ENCODE measurements at places on chromosomes 7 and 10. TPM values are rescaled to one million over a fixed set of nuclear protein-coding genes. Genes with fewer than 3 reads are reported as not detected.

- DNase-seq: peak; percentile 61
Observed at GRCh38 chr10:88991161-88991898, 732 bp downstream of the FAS start.

- no peak for DNase-seq
Observed at GRCh38 chr10:74079028-74079935, 71.3 kb downstream of the AP3M1 start.

GRCh38 chr10:130215931-130216231, 79.7 kb downstream of the GLRX3 start:
- no peak for DNase-seq

DNA sequence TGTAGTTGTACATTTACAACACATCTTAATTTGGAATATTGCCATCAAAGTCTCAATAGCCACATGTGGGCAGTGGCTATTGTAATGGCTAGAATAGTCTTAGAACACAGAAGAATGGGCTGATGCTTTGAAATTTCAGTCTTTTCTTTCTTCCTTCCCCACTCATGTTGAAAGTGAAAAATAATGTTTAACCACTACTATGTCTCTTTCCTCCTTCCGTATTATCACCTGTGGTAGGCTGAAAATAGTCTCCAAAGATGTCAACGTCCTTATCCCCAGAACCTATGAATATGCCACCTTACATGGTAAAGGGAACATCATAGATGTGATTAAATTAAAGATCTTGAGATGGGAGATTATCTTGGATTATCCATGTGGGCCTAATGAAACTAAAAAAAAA, 154.0 kb downstream of the SUGCT start:
- DNase-seq: no peak

DNA sequence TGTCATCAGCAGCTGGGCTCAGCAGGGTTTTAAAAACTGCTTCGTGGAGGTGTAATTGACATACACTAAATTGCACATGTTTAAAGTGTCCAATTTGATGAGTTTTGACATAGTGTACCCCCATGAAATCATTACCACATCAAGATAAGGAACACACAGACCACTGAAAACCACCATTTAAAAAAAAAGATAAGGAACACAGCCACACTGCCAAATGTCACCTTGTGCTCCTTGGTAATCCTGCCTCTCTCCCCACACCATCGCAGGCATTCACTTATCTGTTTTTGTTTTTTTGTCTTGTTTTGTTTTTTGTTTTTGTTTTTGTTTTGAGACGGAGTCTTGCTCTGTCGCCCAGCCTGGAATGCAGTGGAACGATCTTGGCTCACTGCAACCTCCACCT, 75.0 kb downstream of the NEURL1 start:
- DNase-seq: no peak

SAMD9 gene
- 24.4 TPM for total RNA-seq

NAT16 gene
- total RNA-seq: not detected

DNA sequence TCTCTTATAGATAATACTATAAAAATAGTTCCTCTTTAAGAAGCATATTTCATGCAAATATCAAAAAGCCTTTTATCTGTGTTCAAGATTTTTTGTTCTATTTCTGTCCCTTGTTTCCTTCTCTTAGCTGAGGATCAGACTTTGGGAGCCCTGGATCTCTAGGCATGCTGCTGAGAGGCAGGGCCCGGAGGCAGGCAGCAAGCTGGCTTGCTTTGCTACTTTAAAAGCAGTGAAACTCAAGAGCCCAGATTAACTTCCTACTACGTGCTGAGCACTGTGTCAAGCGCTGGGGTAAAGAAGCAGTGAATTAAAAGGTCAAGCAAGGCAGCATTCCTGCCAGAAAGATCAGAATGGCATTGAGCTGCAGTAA, 31.0 kb upstream of the ARID5B start:
- DNase-seq: no peak

GRCh38 chr10:127064474-127064873, 131.9 kb downstream of the INSYN2A start:
- no peak for DNase-seq

PLAU gene
- 13.4 TPM for total RNA-seq

DNA sequence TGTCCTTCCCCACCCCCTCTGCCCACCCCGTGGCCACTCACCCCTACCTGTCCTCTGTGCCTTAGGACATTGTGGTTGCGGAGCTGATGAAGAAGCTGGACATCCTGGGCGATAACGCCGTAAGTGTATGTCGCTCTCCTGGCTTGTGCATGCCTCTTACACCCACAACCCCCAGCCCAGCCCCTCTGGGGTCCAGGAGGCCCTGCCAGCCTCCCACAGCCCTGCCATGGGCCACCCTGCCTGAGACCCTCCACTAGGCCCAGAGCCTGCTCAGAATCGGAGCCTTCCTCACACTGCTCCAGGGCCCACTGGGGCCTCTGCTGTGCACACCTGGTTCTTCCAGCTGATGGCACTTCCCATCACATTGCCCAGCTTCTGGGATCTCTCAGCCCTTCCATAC, 36.8 kb upstream of the DPYSL4 start:
- DNase-seq: no peak

CYP2C19 gene
- total RNA-seq: not detected

GRCh38 chr10:78806681-78807221, 262.0 kb upstream of the ZMIZ1 start:
- DNase-seq: no peak

C10orf53 gene
- total RNA-seq: not detected

GRCh38 chr7:100360135-100360854, 2.4 kb downstream of the PILRB start:
- no peak for DNase-seq

DNA sequence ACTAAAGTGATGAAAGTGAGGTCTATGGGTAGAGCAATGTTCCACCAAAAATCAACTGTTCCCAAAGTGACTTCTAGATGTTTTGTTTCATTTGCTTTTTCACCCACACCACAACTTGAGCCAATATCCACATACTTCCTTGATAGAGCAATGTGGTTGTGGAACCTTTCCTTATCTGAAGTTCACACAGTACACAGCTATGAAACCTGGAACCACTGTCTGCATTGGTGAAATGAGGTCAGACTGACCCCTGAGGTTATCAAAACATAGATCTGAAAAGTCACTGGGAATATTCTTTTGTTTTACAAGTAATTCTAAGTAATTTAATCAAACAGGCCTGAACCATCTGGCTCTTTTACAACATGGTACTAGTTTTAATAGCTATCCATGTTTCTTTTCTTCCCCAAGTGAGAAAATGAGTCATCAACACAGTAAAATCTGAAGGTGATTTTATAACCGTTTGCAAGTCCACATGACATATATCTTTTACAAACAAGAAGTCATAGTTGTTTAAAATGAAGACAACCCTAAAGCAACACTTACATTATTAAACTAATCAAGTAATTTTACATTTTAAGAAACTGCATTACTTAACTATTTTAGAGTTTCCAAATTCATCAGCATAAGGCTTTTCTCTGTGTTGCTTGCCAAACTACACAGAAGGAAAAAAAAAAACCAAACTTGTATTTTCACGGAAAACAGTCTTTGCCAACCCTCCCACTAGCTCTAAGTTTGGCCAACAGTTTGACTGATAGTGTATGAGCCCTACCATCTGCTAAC, 80.3 kb downstream of the LRRC17 start:
- DNase-seq: peak; percentile 99

LRRC18 gene
- not detected for total RNA-seq

FZD8 gene
- 25.6 TPM for total RNA-seq

HTR5A gene
- total RNA-seq: not detected

DNA sequence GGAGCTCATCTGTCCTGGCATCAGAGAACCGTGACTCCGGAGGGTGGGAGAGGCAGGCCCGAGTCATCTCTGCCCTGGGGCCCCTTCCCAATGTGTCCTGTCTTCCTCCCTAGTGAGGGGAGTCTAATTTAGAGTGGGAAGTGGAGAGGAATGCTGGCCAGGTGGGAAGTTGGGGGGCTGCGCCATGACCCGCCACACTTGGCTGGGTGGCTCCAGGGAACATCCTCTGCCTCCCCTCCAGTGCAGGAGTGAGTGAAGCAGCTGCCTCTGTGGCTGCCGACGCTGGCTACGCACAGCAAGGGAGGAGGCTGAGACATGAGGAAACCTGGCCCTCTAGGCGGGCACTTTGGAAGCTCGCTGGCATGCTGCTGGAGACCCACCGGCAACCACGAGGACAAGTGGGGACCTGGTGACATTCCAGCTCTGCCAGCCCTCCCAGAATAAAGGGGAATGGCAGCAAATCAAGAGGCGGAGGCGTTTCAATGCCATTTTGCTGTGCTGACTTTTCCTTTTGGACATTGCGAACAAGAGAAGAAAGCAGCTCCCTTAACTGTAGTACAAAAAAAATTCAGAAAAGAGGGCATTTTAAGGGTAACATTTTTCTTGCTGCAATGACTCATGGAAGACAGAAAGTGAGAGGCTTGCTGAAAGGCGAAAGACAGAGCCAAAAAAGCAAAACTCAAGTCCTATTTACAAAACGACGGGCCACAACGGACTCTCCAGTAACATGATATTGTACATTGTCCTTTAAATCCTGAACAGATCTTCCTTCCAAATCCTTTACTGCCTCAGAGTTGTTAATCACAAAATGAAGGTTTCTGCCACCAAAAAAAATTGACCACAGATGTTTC, 121.2 kb upstream of the PITRM1 start:
- DNase-seq: no peak

- DNase-seq: peak; percentile 35
Observed at GRCh38 chr10:119724593-119725516, 995 bp upstream of the INPP5F start.

MBLAC1 gene
- total RNA-seq: 2.4 TPM

- DNase-seq: no peak
Observed at GRCh38 chr7:128114806-128115205, 83.6 kb upstream of the LRRC4 start.

RELN gene
- total RNA-seq: 787 TPM

GRCh38 chr10:14173391-14173705, 157.4 kb downstream of the FRMD4A start:
- no peak for DNase-seq

- no peak for DNase-seq
Observed at GRCh38 chr10:50210876-50211275, 40.4 kb downstream of the ASAH2 start.

TASOR2 gene
- 82.4 TPM for total RNA-seq

NYAP1 gene
- total RNA-seq: 5.4 TPM

OPALIN gene
- total RNA-seq: not detected

- DNase-seq: peak; percentile 77
Observed at GRCh38 chr7:26398756-26399509, 107.3 kb downstream of the SNX10 start.

GPR26 gene
- not detected for total RNA-seq

- no peak for DNase-seq
Observed at GRCh38 chr7:52091101-52091500, 774.5 kb upstream of the COBL start.

GRCh38 chr10:123891144-123892071, at the start of gene CPXM2:
Gene CPXM2 (minus strand): TSS chr10:123891807. CDS start chr10:123891659, 148 bp downstream.
- DNase-seq: no peak

TET1 gene
- total RNA-seq: 1.2 TPM

DNA sequence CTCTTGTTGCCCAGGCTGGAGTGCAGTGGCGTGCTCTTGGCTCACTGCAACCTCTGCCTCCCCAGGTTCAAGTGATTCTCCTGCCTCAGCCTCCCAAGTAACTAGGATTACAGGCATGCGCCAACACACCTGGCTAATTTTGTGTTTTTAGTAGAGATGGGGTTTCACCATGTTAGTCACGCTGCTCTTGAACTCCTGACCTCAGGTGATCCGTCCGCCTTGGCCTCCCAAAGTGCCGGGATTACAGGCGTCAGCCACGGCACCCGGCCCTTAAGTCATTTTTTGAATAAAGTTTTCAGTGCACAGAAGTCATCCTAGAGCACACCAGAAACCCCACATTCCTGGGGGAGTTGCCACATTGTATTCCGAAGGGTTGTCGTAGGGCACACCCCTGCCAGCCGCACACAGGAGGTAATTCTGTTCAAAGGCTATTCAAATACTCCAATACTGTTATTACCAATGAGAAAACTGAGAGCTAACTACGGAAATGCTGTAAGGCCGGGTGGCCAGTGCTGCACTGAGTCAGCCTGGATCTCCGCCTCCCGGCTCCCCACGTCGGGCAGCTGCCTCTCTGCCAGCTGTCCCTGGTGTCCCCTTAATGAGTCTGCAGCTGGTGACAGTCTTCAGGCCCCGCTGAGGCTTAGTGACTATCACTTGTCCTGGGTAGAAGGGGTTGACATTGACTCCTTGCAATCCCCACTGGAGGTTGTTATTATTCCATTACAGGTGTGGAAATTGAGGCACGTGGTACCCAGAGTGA, 8.6 kb upstream of the RFC2 start:
- no peak for DNase-seq

PRDX3 gene
- total RNA-seq: 231 TPM

AKR1C8 gene
- not detected for total RNA-seq

RGR gene
- total RNA-seq: not detected

LRRC4 gene
- 1.0 TPM for total RNA-seq

UNC5B gene
- 12.1 TPM for total RNA-seq

GRCh38 chr7:138161600-138162081, 85.4 kb downstream of the AKR1D1 start:
- DNase-seq: peak; percentile 94

GRCh38 chr7:17580856-17581255, 282.4 kb downstream of the AHR start:
- DNase-seq: no peak

GRCh38 chr10:121323443-121323842, 274.8 kb downstream of the FGFR2 start:
- DNase-seq: no peak

- DNase-seq: no peak
Observed at GRCh38 chr7:15197042-15197977, 294.8 kb upstream of the DGKB start.

GRCh38 chr10:84395581-84395980, 67.2 kb downstream of the CCSER2 start:
- no peak for DNase-seq

- no peak for DNase-seq
Observed at GRCh38 chr7:38759028-38759427, 127.9 kb upstream of the AMPH start.

TMEM236 gene
- 0.17 TPM for total RNA-seq

GRCh38 chr10:51314481-51314880, 240.2 kb downstream of the PRKG1 start:
- no peak for DNase-seq

MBL2 gene
- not detected for total RNA-seq
